ENCODE measurements at places on chromosomes 5 and 9.

DNA sequence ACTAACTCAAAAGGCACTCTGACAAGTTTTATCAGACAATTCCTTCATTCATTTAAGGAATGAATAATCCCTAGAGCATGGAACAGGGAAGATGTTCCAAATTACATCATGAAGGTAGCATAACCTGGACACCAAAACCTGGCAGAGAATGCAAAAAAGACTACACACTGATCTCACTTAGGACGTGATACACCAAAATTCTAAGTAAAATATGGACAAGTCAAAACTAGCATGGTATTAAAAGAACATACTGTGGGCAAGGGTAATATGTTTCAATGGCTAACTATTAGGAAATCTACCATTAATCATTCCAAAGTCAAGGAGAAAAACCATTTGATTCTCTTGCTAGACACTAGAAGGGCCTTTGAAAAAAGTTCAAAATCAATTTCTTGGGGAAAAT is 176.5 kb downstream of the HSPA4 start:
- no peak for DNase-seq

DNA sequence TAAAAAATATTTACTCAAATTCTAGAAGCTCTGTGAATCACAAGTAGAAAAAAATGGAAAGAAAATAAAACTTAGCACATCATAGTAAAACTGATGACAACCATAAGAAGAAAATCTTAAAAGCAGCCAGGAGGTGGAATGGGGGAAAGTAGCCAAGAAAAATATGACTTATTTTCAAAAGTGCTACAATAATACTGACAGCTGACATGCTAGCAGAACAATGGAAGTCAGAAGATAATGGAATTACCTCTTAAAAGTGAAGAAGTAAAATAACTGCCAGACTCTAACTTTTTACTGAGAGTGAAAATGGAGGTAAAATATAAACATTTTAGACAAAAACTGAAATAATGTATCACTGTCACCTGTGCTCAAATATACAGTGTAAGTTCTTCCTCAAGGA is 532.2 kb upstream of the SGCD start:
- no peak for DNase-seq

GRCh38 chr9:133943036-133943780 is 48.9 kb downstream of the VAV2 start:
- no peak for DNase-seq

- no peak for DNase-seq
Observed at GRCh38 chr9:128340691-128341434, 536 bp downstream of the SLC27A4 start.

Measured in esophagus squamous epithelium (tissue), 5 donors.